Kasumi-1 (cell line): ENCODE measurements at places on chromosomes 12 and 14.

DNA sequence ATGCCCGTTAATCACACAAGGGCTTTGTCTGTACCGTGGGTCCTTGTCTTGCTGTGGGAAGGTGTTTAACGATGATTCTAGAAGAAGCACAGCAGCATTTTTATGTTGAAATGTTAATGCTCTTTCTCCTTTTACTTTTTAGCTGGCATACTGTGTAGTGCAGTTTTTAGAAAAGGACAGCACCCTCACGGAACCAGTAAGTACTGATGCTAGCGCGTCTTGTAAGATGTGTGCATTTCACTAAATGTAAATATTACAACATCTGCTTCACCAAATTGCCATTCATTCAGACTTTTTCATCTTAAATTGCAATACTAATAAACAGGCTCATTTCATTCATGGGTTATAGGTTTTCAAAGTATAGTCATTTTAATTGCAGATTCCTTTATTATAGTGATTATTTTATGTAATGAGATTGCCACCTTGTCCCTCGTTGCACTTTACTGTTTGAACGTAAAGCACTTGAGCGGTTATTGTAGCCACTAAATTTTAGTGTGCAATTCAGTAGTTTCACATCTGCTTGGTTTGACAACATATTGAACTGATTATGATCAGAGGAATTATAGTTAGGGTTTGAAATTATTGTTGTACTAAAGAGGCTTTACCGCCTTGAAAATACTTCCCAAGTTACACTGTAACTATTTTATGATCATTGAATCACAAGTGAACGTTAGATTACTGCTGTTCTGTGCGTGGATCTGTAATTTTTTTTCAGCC is 69.8 kb upstream of the DYNC1H1 start:
- DNase-seq, result no peak

- DNase-seq, result no peak
Measured at GRCh38 chr14:52873065-52873464, 77.8 kb downstream of the FERMT2 start.

- no peak for DNase-seq
Measured at GRCh38 chr14:96574633-96575632, 72.8 kb downstream of the PAPOLA start.

DNA sequence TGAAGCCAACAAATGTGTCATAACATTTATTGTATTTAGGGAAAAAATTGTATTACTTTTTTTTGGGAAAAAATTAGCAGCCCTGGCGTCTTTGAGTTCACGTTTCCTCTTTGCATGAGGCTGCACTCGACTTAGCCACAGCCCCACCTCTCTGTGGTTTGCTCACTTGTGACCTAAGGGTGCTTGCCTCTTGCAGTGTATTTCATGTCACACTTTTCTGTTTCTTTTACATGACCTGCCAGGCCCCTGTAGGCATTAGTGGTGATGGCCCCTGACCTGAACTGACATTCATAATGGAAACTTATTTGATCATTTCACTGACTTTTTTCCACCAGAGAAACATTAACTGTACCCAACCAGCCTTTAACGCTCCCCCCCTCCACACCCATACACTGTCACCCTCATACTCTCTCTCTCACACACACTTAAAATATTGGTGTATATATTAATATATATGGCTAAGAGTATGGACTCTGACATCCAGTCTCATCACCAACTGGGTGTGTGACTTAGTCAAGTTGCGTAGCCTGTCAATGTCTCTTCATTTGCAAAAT is 122.9 kb downstream of the PRKCH start:
- DNase-seq, result peak; percentile 67

DNA sequence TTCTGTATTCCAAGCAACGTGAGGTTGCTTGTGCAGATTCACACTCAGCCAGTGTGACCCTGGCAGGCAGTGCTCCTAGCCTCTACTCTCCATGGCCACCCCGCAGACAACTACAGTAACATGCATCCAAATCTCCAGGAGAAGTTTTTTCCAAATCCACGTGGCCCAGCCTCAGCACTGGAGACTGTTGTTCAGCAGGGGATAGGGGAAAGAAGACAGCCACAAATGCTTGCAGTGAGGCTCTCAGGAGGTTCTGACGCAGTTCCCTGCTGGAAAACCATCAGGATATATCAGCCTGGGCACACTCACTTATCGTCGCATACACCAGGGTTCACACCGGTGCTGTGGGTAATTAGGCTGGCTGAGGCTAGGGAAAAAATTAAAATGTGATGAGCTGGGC is 16.2 kb downstream of the IQSEC3 start:
- DNase-seq, result no peak

GRCh38 chr14:95895720-95896119 is 19.1 kb downstream of the TUNAR start:
- no peak for DNase-seq

- no peak for DNase-seq
Measured at GRCh38 chr12:24933694-24934407, 15.1 kb downstream of the BCAT1 start.

DNA sequence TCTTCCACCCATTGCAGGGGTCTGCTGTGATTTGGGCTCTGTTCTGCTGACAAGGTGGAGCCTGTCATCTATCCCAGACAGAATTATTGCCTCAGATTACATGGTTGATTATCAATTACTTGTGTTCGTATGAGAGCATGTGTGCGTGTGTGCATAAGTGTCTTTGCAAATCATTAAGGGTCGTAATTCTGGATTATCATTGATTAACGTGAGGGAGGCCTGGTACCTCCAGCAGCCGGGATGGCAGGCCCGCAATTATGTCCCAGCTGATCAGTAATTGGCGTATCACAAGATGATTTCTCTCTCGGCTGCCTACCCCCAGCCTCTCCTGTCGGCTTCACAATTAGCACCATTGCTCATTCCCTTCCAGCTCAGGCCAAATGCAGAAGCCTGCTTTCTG is 29.6 kb upstream of the IRF2BPL start:
- no peak for DNase-seq

DNA sequence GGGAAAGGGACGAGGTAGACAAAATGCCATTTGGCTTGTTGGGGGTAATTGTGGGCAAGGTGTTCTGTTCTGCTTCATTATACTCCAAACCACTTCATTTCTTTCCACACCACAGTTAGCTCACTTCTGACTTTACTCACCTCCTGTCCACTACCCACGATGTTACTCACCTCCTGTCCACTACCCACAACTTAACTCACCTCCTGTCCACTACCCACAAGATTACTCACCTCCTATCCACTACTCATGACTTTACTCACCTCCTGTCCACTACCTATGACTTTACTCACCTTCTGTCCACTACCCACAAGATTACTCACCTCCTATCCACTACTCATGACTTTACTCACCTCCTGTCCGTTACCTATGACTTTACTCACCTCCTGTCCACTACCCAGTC is 10.1 kb upstream of the TWF1 start:
- no peak for DNase-seq

GRCh38 chr12:26226629-26227360 is 31.4 kb downstream of the SSPN start:
- DNase-seq, result peak; percentile 4

GRCh38 chr12:121577443-121578180 is 3.2 kb downstream of the KDM2B start:
- DNase-seq, result no peak

- no peak for DNase-seq
Measured at GRCh38 chr14:33061667-33062325, 123.1 kb downstream of the NPAS3 start.

DNA sequence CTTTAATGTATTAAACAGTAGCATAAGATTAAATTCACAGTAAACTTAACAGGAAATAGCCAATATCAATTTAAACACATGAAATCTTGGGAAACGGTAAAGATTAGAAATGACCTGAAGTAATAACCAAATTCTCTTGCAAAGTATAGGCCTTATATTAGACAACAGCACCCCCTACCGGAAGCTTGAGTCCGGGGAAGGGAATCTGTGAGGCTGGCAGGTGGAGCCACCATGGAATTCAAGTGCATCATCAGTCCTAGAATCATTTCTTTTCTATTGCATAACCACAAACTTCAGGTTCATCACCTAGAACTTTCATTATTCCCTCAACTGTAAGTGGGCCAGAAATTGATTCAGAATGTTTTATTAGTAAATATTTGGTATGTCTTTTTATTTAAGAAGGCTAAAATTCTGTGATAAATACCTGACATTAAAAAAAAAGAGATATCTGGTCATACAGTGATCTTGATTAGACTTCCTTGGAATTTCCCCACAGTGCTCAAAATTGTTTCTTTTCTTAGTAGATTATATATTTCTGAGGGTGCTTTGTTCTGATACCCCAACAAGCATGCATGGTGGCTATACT is 48.6 kb downstream of the AP5M1 start:
- DNase-seq, result peak; percentile 78

DNA sequence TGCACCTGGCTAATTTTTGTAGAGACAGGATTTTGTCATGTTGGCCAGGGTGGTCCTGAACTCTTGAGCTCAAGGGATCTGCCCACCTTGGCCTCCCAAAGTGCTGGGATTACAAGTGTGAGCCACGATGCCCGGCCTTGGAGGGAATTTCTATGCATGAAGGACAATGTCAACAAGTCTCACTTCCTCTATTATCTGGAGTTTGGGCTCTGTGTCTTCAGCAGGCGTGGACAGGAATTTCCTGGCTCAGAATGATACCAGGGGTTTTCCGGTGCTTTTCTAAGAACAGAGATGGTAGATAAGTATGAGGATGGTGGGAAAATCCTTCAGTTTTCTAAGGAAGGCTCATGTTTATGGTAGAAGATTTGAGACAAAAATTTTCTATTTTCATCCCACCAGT is 75.0 kb upstream of the CCDC60 start:
- no peak for DNase-seq

DNA sequence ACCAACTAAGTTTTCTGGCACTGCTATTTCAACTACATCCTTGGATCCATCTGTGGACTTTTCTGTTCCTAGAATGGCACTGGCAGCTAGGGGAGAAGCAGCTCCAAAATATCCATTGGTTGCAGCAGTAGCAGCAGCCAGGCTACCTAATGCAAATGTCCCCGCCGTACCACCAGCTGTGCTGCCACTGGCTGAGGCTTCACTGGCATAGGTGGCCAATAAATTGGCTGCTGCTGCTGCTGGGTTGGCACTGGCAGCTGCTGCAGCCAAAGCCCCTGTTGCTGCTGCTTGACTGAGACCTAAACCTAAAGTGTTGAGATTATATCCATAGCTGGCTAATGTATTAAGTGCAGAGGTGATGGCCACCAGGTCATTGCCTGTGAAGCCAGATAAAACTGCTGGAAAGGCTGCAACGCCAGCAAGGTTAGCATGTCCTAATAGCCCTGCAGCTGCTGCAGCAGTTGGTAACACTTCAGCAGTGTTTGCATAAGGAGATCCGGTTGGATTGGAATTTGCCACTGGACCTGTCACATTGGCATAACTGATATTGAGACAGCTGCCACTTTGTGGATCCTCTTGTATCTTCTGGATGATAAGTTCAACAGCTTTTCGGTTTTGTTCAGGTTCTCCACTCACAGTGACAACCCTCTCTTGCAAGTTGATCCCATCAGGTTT is 149.5 kb downstream of the NOVA1 start:
- DNase-seq, result no peak

- DNase-seq, result no peak
Measured at GRCh38 chr12:46184798-46185595, 83.8 kb downstream of the SLC38A1 start.

GRCh38 chr12:122965851-122966742 is at the start of gene ABCB9:
Gene ABCB9, minus strand, starts transcription at chr12:122966463. Its CDS starts 6,228 bp downstream, at chr12:122960235.
- DNase-seq, result peak; percentile 90

DNA sequence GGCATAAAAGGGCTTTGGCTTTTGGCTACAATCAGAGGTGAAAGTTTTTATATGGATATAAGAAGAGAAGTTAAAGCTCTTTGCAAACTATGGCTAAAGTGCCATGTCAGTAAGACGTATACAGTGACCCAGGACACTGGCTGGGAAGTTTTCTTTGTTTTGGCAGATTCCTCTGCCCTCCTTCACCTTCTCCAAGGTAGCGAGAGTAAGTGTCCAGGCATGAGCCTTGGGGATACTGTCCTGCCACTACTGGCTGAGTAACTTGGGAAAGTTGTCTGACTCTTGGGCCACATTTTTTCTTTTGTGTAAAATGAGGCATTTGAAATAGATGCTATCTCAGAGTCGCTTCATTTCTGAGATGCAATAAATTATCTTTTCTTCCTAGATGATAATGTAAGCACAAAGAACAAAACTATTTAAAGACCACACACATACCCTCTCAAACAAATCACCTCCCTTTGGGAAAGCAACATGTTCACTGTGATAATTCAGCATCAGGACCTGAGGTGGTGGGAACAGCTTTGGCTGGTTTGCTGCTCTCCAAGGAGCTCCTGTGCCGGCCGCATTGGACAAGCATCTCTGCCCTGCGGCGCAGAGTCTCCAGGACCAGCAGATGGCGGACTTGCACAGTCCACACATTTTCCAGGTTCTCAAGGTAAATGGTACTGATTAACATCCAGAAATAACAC is 106.3 kb downstream of the PTCSC3 start:
- DNase-seq, result peak; percentile 57

GRCh38 chr12:122385171-122386016 is 37.1 kb downstream of the CLIP1 start:
- DNase-seq, result no peak

DNA sequence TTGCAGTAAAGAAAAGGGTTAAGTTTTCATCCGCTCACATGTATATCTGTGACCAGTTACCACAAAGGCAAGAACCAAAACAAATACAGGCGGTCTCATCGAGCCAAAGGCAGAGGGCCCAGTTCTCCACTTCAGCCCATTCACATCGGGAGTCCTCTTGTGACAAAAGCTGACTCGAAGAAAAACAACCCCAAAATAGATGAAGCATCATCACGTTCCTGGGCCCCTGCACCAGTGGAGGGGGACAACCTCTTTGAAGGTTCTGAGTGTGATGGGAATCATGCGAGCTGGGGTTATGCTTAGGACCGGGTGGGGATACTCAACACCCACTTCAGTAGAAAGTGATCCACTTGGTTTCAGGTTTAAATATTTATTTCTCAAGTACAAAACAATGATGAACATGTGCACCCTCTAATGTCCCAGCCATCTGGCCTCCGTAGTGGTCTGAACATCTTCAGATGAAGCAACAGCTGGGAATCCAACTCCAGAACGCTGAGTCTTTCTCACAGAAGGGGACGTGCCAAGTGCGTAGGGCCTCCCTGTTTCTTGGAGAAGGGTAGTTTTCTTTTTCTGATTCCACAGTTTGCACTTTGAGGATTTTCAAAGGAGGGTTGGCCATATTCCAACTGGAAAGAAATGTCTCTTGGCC is 8.4 kb downstream of the GSC start:
- no peak for DNase-seq

DNA sequence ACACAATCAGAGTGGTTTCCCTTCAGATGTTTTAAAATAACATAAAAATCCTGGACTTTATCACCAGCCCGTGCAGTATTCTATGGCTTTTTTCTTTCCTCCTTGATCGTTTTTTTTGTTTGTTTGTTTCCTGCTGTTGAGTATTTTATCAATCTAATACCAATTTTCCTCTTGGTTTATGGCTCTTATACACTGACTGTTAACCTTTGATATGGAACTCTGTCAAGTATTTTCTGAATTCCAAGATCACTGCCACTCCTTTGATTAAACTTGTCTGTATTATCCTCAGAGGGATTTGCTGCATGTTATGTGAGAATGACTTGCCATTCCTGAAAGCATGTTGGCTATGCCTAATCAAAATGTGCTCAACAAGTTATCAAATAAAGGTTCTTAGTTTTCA is 88.4 kb downstream of the PELI2 start:
- no peak for DNase-seq

GRCh38 chr12:102300824-102301461 is 103.3 kb upstream of the PMCH start:
- DNase-seq, result peak; percentile 69

- no peak for DNase-seq
Measured at GRCh38 chr12:128609861-128610260, 213.9 kb downstream of the SLC15A4 start.
